ENCODE measurements at places on chromosomes 13 and 19.

- DNase-seq = no peak
Observed at GRCh38 chr19:35559281-35559659, 4.2 kb downstream of the ATP4A start.

- no peak for DNase-seq
Observed at GRCh38 chr19:5016781-5017180, 47.9 kb downstream of the KDM4B start.

DNA sequence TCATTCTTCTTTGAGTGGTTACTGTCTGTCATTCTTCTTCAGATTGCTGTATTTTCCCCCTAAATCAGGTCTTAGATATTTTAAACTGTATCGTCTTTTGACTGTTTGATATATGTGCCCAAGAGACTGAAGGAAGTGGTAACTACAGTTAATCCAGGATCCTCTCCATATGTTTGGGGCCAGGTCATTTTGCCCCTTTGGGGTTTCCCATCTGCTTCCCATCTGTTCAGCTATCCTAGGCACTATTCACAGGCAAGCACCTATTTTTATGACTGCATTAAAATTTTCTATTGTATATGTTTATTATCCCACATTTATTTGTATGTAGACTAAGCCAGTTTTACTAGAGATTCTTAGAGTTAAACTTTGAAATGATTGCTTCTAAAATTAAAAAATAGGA, 244.2 kb downstream of the PCCA start:
- no peak for DNase-seq

DNA sequence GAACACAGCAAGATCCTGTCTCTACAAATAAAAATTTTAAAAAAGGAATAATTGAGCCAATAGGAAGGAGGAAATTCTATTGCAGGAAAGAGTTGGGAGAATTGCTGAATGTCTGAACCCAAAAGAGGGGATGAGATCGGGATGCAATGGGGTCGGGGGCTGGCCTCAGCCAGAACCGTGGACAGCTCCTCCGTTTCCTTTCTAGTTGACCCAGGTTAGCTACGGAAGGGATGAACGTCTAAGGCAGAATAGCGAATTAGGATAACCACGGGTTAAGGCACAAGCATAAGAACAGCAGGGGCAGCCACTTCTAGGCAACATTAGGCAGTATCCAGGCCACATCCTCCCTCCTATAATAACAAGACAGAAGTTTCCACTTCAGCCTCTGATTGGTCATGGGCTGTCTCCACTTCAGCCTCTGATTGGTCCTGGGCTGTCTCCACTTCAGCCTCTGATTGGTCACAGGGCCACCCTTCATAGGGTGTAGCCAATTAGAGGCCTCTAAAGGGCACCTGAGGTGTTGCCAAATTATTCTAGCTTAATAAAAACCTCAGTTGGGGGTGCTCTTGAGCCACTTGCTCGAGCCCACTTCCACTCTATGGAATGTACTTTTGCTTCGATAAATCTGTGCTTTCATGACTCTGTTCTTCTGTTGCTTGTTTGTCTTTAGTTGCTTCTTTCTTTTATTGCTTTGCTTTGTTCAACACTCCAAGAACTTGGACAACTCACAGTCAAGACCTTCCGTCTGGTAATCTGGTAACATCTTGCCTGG, 24.9 kb upstream of the TPM4 start:
- peak; percentile 16 for DNase-seq

- DNase-seq = no peak
Observed at GRCh38 chr13:112451512-112452379, 75.6 kb downstream of the SPACA7 start.

- no peak for DNase-seq
Observed at GRCh38 chr13:51883226-51883600, 21.4 kb downstream of the CCDC70 start.

GRCh38 chr13:49329831-49330545, 82.3 kb downstream of the CDADC1 start:
- no peak for DNase-seq

- DNase-seq = no peak
Observed at GRCh38 chr19:35870798-35871197, 2.4 kb downstream of the APLP1 start.

- no peak for DNase-seq
Observed at GRCh38 chr19:2555422-2556220, 79.7 kb downstream of the GADD45B start.

GRCh38 chr19:3034656-3035541, 5.8 kb upstream of the TLE2 start:
- DNase-seq = no peak

DNA sequence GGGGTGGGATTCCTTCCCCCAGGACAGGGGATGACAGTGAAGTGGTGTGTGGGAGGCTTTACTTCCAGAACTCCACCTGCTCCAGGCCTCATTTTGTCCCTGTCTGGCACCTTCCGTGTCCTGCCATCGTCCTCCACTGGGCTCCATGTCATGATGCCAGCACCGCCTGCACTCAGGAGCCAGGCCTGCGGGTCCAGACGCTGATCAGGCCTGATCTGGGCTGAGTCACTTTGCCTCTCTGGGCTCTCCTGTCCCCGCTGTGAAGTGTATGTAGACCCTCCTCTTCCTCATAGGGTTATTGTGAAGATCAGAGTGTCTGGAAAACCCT, 9.6 kb downstream of the FUZ start:
- no peak for DNase-seq

DNA sequence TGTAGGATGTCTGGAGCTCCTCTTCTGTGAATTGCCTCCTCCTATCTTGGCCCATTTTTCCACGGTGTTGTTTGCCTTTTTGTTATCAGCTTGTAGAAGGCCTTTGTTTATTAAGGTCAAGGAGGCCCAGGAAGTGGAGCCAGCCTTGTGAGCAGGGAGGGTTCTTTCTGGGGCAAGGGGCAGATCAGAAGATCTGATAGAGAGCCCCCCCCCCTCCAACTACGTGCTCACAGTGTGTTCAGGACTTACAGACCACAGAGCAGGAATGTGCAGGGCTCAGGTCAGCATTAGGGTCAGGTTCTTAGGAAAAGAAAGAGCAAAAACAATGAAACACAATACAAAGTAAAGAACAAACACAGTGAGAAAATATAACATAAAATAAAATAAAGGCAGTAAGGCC, 59.4 kb downstream of the CCNE1 start:
- DNase-seq = no peak

- DNase-seq = no peak
Observed at GRCh38 chr13:97855570-97856303, 97.7 kb upstream of the IPO5 start.

GRCh38 chr19:58364146-58364545, 1.6 kb upstream of the ZNF497 start:
- DNase-seq = no peak
